ENCODE measurements at places on chromosomes 4 and X.

GRCh38 chr4:126046081-126046614, 731.4 kb downstream of the FAT4 start:
- no peak for DNase-seq

GRCh38 chr4:7128234-7128633, 60.4 kb upstream of the GRPEL1 start:
- DNase-seq: no peak

DNA sequence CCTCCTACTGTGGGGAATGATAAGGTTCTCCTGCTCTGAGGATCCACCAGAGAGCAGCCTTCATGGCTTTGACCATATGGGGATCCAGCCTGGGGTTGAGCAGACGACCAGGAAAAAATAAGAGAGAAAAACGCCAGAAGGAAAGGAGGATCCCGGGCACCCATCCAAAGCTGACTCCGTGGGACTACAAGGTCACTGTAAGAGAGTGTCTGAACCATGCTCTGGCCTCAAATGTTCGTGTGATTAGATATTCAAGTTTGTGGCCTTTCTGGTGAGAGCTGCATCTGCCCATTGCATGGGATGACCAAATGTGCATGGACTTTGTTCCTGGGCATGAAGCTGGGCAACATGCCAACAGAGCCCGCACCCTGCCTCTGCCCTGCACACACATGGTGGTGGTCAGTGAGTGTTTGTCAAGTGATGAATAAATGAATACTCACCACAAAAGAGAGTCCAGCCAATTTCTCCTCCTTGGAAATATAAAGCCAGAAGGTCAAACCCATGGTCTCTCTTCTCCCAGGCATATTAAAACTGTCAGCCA, 346.0 kb upstream of the GATB start:
- DNase-seq: no peak

DNA sequence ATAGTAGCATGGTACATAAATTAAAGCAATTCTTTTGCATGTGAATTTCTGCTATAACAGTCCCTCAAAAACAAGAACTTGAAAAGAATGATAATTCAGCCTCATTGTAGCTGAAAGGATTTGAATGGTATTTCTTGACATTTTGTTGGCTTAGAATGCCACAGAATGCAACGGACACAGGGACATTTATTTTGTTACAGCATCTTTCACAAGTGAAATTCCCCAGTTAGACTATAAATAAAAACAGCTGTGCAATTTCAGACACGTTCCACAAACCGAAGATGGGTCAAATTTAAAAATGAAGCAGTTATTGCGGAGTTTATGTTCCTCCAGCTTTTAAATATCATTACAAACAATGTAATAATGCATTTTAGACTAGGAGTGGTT, 82.8 kb upstream of the AMELX start:
- DNase-seq: no peak

- no peak for DNase-seq
Measured at GRCh38 chr4:143711543-143712154, 11.2 kb upstream of the FREM3 start.
